Fibroblast of pulmonary artery (primary cell): ENCODE measurements at places on chromosomes 11 and 22.
A peak's percentile ranks its signal among the peaks of the same experiment; 100 is the strongest.

- DNase-seq = no peak
Measured at GRCh38 chr11:69514771-69515170, 33.3 kb downstream of the LINC01488 start.

DNA sequence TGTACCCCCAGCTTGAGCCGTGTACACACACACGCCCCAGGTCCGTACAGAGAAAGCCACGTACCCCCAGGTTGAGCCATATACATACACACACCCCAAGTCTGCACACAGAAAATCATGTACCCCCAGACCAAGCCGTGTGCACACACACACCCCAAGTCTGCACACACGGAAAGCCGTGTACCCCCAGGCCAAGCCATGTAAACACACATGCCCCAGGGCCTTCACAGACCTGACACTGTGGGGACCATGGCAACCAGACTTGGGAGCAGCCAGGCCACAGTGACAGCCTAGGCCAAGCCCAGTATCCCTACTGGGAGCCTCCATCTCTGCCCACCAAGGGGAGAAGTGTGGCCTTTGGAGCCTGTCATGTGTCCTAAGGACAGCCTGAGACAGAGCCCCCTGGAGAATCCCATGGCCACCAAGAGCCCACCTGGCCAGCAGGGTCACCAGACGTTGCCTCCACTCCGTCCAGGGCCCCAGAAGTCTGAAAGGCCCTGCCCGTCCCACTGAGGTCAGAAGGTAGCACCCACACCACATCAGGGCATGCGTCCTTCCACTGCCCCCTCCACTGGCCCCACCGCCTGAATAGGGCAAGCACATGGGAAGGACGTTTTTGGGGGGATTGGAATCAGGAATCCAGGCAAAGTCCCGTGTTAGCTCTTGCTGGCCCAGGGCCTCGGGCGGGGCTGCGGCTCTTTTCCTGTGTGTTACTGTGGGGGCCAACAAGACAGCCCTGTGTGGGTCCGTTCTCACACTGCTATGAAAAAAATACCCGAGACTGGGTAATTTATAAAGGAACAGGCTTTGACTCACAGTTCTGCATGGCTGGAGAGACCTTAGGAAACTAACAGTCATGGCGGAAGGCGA, 636.7 kb downstream of the TBC1D22A start:
- DNase-seq = no peak

GRCh38 chr11:65432100-65432650, 9.6 kb downstream of the NEAT1 start:
- DNase-seq = peak; percentile 52

- DNase-seq = peak; percentile 95
Measured at GRCh38 chr22:20777420-20778177, 3.7 kb downstream of the SERPIND1 start.

GRCh38 chr11:46560300-46560991, 33.4 kb downstream of the AMBRA1 start:
- peak; percentile 50 for DNase-seq

DNA sequence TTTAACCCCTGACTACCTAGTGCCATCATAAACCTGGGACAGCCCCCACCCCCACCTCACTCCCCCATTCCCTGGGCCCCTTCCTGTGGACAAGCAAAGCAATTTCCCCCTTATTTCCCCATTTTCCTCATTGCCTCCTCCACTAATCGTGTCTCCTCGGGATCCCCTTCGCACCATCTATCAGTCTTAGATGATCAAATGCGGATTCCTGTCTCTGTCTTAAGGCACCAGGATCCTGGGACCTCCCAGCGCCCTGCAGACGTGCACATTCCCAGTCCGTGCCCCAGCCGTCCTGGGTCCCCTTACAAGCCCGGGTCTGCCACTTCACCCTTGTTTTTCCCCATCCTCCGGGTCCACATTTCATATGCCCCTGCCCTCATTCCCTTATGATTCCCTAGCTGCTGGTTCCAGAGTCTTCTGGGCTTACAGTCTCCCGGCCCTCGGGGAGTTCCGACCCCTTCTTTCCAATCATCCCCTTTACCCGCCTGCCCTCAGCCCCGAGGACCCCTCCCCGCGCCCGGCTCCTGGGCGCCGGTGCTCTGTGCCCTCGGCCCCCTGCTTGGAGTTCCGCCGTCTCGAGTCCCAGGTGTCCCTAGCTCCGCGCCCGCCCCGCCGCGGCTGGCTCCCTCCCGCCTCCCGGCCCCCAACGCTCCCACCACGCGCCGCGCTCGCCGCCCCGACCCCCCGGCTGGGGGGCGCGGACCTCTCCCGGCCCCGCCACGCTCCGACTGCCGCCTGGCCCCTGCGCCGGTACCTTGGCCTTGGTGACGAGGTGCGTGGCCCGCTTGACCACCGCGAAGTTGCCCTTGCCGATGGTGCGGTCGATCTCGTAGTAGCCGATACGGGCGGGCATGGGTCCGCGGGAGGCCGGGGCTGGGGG, 599 bp downstream of the SIK3 start:
- no peak for DNase-seq

DNA sequence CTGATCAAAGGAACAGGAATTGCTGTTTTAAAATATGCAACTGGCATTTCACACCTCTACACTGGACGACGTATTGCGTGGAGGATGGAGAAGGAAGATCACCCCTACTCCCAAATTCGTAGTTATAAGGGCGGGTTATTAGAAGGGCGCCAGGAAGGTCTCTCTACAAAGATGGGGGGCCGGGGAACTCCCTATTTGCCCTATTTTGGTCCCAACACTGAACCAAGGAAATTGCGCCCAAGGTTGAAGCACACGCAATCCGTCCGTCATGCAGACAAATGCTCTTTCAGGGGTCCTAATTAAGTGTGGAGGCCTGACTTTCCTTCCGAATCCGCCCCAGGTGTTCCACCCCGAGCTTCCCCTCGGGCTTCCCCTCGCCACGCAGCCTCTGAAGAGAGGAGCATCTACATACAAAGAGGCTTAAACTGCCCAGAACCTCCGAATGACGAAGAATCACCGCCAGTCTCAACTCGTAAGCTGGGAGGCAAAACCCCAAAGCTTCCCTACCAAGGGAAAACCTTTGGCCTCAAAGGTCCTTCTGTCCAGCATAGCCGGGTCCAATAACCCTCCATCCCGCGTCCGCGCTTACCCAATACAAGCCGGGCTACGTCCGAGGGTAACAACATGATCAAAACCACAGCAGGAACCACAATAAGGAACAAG, 396 bp downstream of the NPAT start:
- DNase-seq = no peak

DNA sequence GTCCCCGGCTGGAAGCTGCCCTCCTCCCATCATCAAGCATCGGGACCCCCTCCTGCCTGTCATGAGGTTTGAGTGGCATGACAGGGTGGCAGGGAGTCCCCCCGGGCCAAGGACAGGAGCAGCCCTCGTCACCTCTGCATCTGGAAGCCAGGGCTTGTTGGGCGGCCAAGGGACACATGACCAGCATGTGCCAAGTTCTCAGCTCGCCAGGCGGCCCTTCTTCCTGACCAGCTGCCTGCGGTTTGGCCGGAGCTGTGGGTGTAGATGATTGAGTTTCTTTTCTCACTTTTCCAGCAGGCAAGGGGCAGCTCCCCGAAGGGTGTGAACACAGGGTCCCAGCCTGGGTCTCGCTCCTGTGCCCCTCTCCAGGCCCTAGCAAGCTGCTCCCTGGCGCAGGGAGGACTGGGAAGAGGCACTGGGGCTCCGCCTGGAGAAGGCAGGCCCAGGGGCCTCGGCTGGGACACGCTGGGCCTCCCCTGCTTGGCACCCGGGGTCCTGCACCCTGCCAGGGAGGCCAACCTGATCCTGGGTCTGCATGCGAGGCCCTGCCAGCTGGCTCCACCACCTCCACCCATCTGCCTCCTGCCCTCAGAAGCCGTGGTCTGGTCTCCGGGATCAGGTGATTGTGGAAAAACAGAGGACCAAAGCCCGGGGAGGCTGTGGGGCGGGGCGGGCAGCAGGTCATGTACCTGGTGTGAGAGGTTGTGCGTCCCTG, 13.4 kb downstream of the ARHGAP8 start:
- DNase-seq = no peak

DNA sequence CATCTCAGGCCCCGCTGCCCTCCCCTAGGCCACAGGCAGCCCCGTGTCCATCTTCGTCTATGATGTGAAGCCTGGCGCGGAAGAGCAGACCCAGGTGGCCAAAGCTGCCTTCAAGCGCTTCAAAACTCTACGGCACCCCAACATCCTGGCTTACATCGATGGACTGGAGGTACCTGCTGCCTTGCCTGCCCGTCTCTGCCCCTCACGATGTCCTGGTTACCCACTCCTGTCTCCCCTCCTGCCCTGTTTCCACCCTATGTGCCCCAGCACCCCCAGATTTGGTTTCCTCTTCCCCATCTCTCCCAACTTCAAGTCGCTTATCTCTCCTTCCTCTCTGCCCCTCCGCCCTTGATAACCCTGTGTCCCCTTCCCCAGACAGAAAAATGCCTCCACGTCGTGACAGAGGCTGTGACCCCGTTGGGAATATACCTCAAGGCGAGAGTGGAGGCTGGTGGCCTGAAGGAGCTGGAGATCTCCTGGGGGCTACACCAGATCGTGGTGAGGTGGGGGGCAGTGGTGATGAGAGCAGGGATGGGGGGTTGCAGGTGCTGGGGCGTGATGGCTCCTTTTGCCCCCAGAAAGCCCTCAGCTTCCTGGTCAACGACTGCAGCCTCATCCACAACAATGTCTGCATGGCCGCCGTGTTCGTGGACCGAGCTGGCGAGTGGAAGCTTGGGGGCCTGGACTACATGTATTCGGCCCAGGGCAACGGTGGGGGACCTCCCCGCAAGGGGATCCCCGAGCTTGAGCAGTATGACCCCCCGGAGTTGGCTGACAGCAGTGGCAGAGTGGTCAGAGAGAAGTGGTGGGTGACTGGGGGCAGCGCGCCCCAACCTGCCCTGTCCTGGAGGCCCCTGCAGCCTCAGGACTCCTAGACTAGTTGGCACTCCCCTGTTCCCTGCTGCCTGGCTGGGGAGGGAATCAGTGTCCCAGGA, 930 bp downstream of the SCYL1 start:
- no peak for DNase-seq

DNA sequence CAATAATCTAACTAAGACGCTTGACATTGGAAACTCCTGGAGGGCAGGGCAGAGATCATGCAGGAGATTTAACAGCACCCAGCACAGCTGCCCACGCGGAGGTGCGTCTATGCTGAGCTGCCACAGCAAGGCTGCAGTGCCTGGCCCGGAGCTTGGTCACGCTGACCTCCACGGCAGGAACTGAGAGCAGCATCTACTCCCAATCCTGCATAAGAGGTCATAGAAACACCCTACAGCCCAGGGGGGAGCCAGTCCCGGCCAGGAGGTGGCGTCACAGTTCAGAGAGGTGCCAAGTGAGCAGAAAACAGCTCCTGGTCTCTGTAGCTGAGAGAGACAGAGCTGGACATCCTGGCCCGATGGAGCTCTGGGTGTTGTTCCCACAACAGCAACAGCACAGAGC, 121.1 kb upstream of the TMEM45B start:
- DNase-seq = no peak

- DNase-seq = no peak
Measured at GRCh38 chr11:57163160-57163868, 18.4 kb upstream of the LRRC55 start.

DNA sequence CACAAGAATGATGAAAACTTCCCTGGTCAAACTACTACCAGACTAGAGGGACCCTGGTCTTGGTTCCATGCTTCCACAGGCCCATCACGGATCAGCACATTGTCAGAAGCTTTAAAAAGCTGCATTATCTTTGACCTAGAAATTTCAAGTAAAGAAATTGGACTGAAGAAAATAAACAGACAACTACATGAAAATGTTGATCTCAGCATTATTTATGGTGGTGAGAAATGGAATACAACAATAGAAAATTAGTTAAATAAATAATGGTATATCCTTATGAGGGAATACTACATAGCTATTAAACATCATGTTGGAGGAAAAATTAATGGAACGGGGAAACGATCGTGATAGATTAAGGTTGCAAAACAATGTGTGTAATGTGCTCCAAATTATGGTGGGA, 13.7 kb downstream of the TENM4 start:
- DNase-seq = no peak

- DNase-seq = no peak
Measured at GRCh38 chr11:36328966-36329673, 33.0 kb downstream of the PRR5L start.

DNA sequence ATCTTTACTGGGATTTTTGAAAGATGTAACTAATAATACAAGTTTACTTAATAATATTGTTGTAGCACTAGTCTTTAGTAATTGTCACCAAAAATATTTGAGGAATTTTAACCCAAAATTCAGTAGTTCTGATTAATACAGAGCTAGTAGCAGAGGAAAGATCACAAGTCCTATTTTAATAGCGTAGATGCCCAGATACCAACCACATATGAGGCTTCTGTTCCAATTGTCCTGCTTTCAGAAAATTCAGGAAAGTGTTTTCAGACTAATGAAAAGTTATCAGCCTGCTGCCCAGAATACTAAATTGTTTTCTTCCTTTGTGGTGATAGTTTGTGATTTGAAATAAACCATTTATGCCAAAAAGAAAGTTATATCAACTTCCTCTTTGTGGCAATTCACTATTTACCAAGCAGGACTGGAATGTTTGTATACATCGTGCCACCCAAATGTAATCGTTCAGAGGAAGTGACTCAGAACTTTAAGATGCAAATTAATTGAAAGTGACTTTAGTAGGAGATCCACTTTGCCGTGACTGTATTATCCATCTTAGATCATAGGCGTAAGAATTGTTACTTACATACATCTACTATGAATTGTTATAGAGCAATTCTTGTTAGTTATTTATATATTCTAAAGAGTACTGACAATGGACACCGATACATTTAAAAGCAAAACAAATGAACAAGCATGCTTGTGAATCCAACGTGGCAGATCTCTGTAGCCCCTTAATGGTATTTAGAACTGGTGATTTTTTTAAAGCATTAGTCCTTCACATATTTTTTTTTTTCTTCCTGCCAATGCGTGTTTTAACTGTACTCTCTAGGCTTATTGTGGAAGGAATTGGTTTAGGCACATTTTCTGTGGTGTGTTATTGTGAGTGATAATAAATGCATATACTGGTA, 231.0 kb downstream of the DDX10 start:
- peak; percentile 60 for DNase-seq
